ENCODE measurements at places on chromosomes 5 and 9.

- no peak overlapping the region for H3K4me3 ChIP-seq
- H3K4me1 ChIP-seq = no peaks in the 10 kb centered on the region
- H3K27ac ChIP-seq = no peak overlapping the region
- peaks cover 3% of the 10 kb centered on the region for H3K27me3 ChIP-seq
- DNase-seq = no peak
Observed at GRCh38 chr5:52854301-52854700, 66.6 kb downstream of the ITGA1 start.

GRCh38 chr5:133340002-133340755, 272.2 kb downstream of the FSTL4 start:
- DNase-seq = no peak
- H3K27me3 ChIP-seq = no peaks in the 10 kb centered on the region

DNA sequence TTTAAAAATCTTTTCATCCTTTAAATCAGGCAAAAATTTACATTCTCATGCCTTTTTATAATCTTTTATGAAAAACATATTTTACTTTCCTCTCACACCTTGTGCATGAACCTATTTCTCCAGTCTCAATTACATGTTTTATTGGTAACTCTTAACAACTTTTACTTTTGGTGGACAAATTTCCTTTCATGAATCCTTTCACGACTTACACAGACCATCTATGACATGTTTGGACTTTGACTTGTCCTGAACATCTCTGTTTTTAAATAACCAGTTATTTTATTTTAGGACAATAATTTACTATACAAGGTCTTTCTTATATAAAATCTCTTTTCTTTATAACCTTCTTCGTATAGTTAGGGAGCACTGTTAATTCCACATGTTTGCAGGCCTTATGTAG, 26.5 kb upstream of the MTMR12 start:
- H3K4me3 ChIP-seq = no peak overlapping the region
- no peaks in the 10 kb centered on the region for H3K4me1 ChIP-seq
- no peaks in the 10 kb centered on the region for H3K27me3 ChIP-seq
- DNase-seq = peak; percentile 13
- no peak overlapping the region for H3K27ac ChIP-seq

DNA sequence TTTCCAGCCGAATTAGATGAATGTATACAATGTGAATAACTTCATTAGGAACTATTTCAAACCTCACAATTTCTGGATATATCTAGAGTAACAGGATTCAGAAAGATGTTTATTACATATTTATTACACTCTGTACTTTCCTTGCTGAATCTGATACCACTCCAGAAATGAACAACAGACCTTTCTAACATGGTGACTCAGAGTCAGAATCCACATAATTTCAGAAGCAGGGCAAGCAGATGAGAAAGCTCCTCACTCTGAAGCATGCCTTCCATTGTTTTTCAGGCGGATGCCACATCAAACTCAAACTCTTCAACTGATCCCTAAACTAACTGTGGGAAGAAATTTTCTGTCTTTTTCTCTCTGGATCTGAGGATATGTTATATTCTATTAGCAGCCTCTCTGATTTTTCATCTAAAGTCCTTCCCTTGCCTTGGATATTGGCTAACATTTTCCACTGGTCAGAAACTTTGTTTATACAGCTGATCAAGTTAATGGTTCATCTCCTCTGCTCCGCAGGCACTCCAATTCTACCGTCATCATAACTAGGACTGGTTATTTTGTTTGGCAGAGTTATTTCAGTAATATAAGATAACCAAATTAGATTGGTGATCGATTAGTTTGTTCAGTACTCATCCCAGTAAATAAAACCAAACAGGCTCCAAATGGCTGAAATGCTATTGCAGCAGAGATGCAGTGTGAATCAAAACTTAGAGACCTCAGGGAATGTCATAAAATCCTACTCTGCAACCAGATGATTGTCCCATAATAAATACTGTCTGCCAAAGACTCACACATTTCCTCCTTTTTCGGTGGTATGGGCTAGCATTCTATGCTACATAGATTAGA, 556.0 kb downstream of the EBF1 start:
- no peaks in the 10 kb centered on the region for H3K36me3 ChIP-seq
- no peak for DNase-seq
- no peaks in the 10 kb centered on the region for H3K27me3 ChIP-seq
- no peaks in the 10 kb centered on the region for H3K4me1 ChIP-seq
- H3K27ac ChIP-seq = no peak overlapping the region

GRCh38 chr5:134626369-134627014, 6.1 kb downstream of the SAR1B start:
- H3K36me3 ChIP-seq = peaks cover 13% of the 10 kb centered on the region
- no peaks in the 10 kb centered on the region for H3K27me3 ChIP-seq
- H3K27ac ChIP-seq = no peak overlapping the region
- H3K4me1 ChIP-seq = peaks cover 15% of the 10 kb centered on the region

DNA sequence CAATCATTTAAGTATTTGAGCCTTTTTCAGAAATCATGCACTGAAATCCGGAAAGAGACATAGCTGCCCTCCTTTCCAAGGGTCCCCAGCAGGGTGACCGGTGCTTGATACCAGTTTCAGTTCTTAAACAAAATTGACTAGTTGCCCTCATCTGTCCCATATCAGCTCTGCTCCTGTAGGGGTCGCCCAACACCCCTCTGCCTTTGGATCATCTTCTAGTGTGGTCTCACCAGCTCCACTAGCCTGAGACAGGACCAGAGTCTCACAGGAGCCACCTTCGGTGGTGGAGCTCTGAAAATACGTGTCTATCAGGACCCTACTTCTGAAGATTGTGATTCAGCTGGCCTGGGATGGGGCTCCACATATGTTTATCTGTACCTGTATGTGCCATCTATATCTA, 428.2 kb downstream of the ENC1 start:
- H3K36me3 ChIP-seq = no peaks in the 10 kb centered on the region
- H3K27me3 ChIP-seq = peaks cover 2% of the 10 kb centered on the region
- no peak overlapping the region for H3K4me3 ChIP-seq
- H3K4me1 ChIP-seq = no peaks in the 10 kb centered on the region
- no peak for DNase-seq

GRCh38 chr9:137309368-137310188, 7.5 kb upstream of the NRARP start:
- no peaks in the 10 kb centered on the region for H3K36me3 ChIP-seq
- no peak overlapping the region for H3K4me3 ChIP-seq
- no peaks in the 10 kb centered on the region for H3K27me3 ChIP-seq

DNA sequence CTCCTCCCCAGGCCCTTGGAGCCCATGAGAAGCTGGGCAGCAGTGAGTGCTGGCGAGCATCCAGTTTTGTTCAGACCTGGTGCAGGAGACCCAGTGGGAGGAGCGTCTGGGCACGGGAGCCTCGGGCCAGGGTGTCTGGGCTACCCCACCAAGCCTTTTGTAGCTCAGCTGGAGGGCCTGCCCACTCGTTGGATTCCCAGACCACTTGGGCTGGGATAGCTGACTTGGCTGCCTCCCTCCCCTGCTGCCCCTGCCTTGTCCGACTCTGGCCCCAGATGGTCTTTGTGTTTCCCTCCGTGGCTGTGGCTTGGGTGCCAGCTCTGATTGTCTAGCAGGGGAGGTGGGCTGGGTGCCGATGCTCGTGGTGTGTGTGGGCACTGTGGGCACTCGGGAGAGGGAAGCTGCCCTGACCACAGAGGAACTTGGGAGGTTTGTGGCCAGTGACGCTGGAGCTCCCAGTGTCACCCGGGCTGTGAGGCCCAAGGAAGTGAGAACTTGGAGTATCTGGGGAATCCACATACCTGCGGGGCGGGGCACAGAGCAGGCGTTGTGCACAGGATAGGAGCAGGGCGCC, 47.3 kb downstream of the WNK2 start:
- H3K4me3 ChIP-seq = no peak overlapping the region
- H3K27ac ChIP-seq = no peak overlapping the region
- H3K4me1 ChIP-seq = no peaks in the 10 kb centered on the region
- no peaks in the 10 kb centered on the region for H3K27me3 ChIP-seq
- H3K36me3 ChIP-seq = no peaks in the 10 kb centered on the region
- DNase-seq = no peak

GRCh38 chr5:15737871-15738664, 238.1 kb downstream of the FBXL7 start:
- H3K27ac ChIP-seq = no peak overlapping the region
- no peaks in the 10 kb centered on the region for H3K36me3 ChIP-seq
- no peak overlapping the region for H3K4me3 ChIP-seq

GRCh38 chr5:7886849-7887475, 18.0 kb downstream of the MTRR start:
- no peaks in the 10 kb centered on the region for H3K4me1 ChIP-seq
- DNase-seq = no peak
- no peak overlapping the region for H3K27ac ChIP-seq
- H3K36me3 ChIP-seq = peaks cover 82% of the 10 kb centered on the region

DNA sequence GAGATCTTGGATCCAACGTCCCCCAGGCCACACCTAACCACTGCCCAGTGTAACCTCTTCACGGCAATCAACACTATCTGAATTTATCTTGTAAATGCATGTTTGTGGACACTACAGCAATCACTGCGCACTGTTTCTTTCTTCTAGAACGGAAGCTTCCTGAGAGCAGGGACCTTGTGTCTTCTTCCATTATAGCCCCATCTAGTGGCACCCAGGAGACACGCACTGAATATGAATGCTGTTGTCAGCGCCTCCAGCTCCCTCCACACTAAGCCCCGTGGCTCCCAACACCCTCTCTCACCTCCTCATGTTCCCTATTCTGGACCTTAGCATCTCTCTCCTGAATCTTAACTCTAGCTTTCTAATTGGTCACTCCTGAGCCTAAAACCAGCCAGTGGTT, 72.7 kb downstream of the SMIM23 start:
- H3K36me3 ChIP-seq = peaks cover 26% of the 10 kb centered on the region
- no peaks in the 10 kb centered on the region for H3K27me3 ChIP-seq
- no peak overlapping the region for H3K27ac ChIP-seq
- no peak overlapping the region for H3K4me3 ChIP-seq
- no peaks in the 10 kb centered on the region for H3K4me1 ChIP-seq
- peak; percentile 18 for DNase-seq

GRCh38 chr5:154397652-154398406, 48.0 kb upstream of the SAP30L start:
- H3K27ac ChIP-seq = no peak overlapping the region
- H3K36me3 ChIP-seq = peaks cover 4% of the 10 kb centered on the region

DNA sequence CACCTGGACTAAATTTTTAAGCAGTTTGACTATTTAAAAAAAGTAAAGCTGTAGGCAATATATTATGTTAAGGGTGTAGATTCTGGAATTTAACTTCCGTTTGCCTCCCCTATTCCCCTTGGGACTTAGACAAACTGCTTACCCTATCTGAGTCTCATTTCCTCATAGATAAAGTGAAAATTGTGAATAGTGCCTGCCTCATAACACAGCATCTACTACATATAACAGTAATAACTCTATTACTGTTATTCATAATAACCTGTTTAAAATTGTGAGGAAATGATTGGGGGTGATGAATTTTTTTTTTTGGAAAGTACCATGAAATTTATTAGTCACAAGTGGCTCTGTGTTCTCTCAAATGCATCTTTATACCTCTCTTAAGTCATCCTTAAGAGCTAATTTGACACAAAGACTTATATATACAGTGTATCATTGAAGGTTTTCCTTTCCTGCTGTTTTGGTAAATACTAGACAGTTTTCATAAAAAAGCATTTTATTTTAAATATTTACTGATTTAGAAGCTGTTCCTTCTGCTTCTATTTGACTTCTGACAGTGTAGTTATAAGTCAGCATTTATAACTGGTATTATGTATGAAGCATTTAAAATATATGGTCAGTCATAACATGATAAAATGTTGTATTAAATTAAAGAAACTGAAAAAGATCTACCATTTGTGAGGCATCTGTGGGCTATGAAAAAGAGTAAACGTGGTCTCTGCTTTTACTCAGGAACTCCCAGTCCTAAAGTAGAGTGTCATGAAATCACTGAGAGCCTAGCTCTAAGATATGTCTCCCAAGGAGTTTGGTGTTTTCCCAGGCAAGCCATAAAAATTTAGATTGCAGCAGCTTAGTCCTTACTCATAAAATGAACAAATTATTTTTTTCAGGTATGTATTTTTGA, 46.4 kb downstream of the MCCC2 start:
- no peak overlapping the region for H3K27ac ChIP-seq
- H3K4me3 ChIP-seq = no peak overlapping the region
- no peak for DNase-seq
- H3K27me3 ChIP-seq = no peaks in the 10 kb centered on the region
- H3K4me1 ChIP-seq = no peaks in the 10 kb centered on the region

DNA sequence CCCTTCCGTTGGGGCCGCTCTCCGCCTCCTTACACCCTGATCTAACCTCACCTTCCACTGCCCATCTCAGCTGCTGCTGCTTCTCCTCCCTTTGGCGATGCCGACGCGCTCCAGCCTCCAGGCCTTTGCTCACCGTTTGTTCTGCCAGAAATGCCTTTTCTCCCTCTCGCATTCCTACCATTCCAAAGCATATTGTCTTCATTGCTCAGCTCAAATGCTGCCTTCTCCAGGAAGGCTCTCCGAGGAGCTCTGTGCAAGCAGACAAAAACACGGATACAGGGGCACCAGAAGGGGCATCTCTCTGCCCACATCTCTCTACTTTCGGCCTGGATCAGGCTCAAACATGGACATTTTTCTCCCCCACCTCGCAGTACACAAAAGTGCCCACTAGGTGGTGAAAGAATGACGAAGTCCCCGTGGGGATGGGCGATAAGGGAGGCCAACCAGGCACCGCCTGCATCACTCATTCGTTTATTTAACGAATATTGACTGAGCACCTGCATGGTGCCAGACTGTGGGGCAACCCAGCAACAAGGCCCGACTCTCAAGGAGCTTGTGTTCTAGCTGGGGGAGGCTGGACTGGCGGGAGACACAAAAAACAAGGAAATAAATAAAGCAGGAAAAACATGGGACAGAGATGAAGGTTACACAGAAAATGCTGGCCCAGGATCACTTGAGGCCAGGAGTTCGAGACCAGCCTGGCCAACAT, 7.3 kb upstream of the GRHPR start:
- H3K4me1 ChIP-seq = peaks cover 5% of the 10 kb centered on the region
- DNase-seq = peak; percentile 72
- no peak overlapping the region for H3K4me3 ChIP-seq
- H3K36me3 ChIP-seq = no peaks in the 10 kb centered on the region
- H3K27me3 ChIP-seq = no peaks in the 10 kb centered on the region
- no peak overlapping the region for H3K27ac ChIP-seq

GRCh38 chr5:171644536-171644935, 141.1 kb upstream of the SMIM23 start:
- no peak overlapping the region for H3K27ac ChIP-seq
- H3K4me1 ChIP-seq = no peaks in the 10 kb centered on the region
- no peak for DNase-seq
- no peaks in the 10 kb centered on the region for H3K36me3 ChIP-seq
- H3K27me3 ChIP-seq = no peaks in the 10 kb centered on the region

DNA sequence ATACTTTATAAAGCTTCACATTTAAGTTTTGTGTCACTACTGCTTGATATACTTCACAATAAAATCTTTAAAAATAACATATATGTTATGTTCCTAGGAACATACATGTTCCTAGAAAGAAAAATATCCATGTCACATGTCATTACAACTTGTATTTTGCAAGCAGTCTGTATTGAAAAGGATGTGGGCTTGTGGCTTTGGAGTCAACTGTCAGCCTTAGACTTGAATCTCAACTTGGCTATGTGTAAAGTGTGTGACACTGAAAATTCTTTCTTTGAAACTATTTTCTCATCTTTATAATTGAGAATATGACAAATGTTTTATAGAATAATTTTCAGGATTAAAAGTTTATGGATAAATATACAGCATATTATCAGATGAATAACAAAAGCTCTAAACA, 273.1 kb downstream of the KIAA0825 start:
- H3K4me3 ChIP-seq = no peak overlapping the region
- H3K36me3 ChIP-seq = no peaks in the 10 kb centered on the region
- H3K27me3 ChIP-seq = no peaks in the 10 kb centered on the region

GRCh38 chr5:131745155-131745554, 51.7 kb downstream of the FNIP1 start:
- H3K36me3 ChIP-seq = peaks cover 25% of the 10 kb centered on the region
- H3K4me3 ChIP-seq = no peak overlapping the region
- H3K27me3 ChIP-seq = no peaks in the 10 kb centered on the region

All from CD4-positive, CD25-positive, alpha-beta regulatory T cell (primary cell).